Hippocampal formation (tissue), 2 donors: ENCODE measurements at places on chromosomes 5 and 9.

GRCh38 chr5:135238622-135239452 is 160.2 kb downstream of the MACROH2A1 start:
- no peak for DNase-seq

- DNase-seq, result no peak
Observed at GRCh38 chr9:95197692-95198271, 119.7 kb downstream of the FANCC start.

GRCh38 chr9:121608168-121608853 is 43.1 kb upstream of the DAB2IP start:
- DNase-seq, result no peak

GRCh38 chr5:167671176-167671575 is 620.3 kb upstream of the WWC1 start:
- DNase-seq, result no peak

- DNase-seq, result no peak
Observed at GRCh38 chr9:33229359-33230114, 10.4 kb upstream of the SPINK4 start.

DNA sequence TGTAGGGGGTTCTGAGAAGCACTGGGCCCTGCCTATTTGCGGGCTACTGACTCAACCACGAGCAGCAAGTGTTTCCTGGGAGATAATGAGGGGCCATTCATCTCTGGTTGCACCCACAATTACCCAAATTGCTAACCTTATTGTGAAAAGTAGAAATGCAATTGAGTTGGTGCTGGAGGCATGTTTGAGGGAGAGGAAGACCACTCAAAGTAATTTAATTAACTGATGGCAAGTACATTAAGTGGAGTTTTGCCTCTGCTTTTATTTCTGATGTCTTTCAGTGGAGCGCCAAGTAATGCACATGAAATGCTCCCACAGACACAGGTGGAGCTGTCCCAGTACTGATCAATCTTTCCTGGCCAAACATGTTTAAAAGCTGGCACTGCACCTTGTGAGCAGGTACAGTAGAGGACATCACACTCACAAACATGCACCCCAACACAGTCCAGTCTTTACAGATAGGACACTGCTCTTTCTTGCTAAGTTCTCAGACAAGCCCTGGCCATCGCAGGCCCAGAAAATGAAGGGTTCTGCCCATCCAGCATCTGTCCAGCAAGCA is 195.4 kb downstream of the HSPA4 start:
- no peak for DNase-seq

DNA sequence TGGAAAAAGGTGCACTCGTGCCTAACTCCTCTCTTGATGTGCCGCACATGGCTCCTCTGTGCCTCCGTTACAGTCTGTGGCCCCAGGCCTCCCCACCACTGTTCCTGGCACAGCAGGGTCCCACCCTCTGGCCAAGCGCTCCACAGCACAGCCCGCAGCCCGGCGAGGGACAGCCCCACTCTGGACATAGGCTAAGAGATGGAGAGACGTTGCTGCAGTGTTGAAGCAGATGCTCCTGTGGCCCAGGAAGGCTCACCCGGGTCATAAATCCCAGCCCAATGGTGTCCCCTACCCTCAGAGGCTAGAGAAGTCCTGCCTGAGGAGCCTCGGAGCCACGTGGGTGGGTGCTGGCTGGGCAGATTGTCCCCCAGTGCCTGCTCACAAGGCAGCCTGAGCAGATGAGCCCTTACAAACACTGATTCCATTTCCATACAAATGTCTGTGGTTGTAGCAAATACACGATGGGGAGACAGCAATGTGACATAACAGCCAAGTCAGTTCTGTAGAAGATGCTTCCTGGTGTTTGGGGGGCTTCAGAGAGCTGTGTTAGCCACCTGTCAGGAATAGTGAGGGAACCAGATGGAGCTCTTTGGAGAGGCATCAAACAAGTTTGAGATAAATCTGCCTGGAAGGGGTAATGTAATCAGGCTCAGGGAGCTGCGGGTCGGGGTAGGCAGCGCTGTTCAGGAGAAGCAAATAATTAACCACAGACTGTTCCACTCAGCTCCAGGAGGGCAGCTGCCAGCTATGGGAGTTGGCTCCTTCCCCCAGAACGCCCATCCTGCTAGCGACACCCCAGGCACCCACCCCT is 41.7 kb downstream of the C5orf15 start:
- DNase-seq, result no peak

- no peak for DNase-seq
Observed at GRCh38 chr9:71911908-71912335, 483 bp downstream of the C9orf85 start.

DNA sequence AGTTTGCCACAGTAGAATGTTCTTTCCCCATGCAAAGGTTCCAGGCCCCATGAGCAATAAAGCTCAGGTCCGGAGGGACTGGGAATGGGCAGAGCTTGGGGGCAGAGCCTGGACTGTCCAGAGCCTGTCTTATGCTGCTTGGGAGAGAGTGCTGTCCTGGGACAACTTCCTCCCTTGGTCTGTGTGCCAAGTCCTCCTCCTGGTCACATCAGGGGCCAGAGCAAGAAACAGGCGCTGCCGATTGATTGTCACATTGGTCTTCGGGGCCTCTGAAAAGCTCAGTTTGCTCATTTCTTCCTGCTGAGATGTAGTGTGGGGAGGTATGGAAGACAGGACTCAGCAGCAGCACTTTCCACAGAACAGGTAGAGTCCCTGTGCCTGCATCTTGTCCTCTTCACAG is 54.0 kb upstream of the FCN1 start:
- DNase-seq, result no peak
